ENCODE measurements at places on chromosomes 6 and 20.

DNA sequence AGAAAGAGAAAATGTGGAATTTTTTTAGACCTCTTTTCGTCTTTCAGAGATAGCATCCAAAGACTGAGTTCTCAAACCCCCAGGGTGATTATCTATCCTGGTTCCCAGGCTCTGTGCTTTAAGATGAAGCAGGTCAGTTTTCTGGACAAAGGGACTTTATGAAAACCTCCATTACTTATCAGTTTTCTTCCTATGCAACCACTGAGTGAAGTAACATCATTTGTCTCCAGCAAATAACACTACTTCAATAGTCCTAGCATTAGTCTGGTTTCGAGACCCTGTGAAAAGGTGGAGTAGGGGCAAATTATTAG, 18.3 kb upstream of the HLA-DRB1 start:
- no peak for DNase-seq

- DNase-seq = no peak
These were observed 276.0 kb downstream of the GJA1 start for GRCh38 chr6:121711472-121711871.

DNA sequence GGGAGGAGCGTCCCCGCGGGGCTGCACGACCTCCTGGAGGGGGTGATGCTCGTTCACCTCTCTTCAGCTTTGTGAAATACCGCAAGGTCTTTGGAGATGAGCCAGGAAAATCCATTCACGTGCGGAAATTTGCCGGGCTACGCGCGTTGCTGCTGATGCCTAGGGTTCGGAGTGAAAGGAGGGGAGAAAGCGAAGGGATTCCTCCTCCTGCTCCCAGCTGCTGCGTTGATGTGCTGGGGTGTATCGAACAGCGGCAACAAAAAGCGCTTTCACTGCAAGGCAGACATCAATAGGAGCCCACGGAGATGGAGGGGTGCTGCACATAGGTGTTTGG, 391 bp upstream of the B3GAT2 start:
- no peak for DNase-seq

GRCh38 chr20:55415567-55416142, 589.7 kb downstream of the CBLN4 start:
- no peak for DNase-seq

GRCh38 chr6:4397307-4397706, 261.9 kb upstream of the ECI2 start:
- no peak for DNase-seq

DNA sequence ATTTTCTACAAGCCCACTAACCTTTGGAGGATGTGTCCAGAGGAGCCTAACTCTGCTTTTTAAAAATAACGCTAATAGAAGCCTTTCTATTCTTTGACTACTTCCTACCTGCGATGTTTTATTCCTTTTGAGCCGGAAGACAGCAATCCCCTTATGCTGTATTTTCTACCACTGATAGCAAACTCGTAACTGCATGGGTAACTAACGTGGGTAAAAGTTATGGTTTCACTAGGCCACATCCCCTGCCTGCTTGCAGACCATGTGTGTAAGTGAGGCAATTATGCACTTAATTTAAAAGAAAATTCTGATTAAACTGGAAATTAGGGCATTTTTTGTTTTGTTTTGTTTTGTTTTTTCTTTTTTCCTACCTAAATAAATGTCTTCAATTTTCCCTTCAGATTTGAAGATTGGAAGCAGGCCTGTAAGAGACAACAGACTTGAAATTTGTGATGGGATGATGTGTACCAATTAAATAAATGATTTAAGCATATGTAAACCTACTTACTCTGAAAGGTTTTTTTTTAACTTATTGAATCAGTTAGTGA, 931 bp downstream of the UFL1 start:
- DNase-seq = no peak

GRCh38 chr6:132365281-132365907, 35.9 kb downstream of the MOXD1 start:
- DNase-seq = no peak

- DNase-seq = no peak
These were observed 24.5 kb downstream of the PYGB start for GRCh38 chr20:25272223-25273000.

- no peak for DNase-seq
These were observed 700.9 kb upstream of the SLC35B3 start for GRCh38 chr6:9136141-9136822.

DNA sequence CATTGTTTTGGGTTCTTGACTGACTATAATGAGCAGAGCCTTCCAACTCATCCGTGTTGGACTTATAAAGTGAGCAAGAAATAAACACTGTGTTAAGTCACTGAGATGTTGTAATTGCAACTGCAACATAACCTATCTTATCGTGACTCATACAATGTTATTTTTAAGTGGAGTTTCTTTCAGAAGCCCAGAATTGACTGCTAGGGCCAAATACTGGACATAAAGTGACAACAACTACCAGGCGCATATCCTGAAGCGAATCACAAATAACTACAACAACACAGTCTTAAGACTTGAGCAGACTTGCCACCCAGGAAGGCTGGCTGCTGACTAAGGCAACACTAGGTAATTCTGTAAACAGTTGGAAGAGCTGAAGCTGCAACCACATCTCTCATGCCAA, 326.6 kb downstream of the COL12A1 start:
- no peak for DNase-seq

DNA sequence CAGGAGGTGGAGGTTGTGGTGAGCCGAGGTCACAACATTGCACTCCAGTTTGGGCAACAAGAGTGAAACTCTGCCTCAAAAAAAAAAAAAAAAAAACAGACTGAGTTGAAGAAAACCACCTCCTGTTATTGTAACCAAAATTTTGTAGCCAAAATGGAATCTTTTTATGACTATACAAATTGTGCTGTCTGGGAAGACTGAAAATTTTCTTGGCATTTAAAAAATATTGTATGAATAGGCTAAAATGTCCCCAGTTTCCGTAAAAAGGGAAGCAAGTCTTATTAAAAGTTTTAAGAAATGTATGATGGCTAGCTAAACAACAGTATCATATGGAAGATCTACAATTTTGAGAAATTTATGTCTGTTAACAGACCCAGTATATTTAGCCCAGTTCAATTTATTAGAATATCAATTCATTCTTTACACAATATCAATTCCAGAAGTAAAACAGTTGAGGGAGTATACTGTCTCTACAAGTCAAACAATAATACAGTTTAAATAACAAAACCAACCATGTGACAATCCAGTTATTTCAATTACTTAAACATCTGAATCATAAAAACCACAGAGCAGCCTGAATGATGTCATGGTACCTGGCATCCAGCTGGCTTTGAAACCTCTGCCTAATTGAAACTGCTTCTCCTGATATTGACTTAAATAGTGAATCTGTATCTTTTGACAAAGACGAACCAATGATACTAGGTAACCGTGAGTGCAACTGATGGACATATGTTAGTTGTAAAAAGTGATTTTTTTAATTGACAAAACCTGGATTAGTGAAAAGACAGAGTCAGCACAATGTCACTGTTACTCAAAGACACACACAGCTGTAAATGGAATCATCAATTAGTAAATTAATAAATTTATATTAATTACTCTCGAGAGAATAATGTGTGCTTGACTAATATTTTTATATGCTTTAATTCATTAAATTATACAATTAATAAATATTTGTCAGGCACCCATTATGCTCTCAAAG, 166.6 kb upstream of the MARCKS start:
- no peak for DNase-seq

DNA sequence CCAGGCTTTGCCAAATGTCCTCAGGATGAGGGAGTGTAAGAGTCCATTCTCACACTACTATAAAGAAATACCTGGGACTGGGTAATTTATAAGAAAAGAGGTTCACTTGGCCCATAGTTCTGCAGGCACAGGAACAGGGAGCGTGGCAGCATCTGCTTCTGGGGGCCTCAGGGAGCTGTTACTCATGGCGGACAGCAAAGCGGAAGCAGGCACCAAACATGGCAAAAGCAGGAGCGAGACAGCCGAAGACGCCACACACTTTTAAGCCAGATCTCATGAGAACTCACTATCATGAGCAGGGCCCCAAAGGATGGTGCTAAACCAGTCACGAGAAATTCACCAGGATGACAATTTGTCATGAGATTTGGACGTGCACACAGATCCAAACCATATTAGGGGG, 22.8 kb downstream of the FAM50B start:
- no peak for DNase-seq

- no peak for DNase-seq
These were observed 9.0 kb downstream of the UQCC2 start for GRCh38 chr6:33702345-33702977.

DNA sequence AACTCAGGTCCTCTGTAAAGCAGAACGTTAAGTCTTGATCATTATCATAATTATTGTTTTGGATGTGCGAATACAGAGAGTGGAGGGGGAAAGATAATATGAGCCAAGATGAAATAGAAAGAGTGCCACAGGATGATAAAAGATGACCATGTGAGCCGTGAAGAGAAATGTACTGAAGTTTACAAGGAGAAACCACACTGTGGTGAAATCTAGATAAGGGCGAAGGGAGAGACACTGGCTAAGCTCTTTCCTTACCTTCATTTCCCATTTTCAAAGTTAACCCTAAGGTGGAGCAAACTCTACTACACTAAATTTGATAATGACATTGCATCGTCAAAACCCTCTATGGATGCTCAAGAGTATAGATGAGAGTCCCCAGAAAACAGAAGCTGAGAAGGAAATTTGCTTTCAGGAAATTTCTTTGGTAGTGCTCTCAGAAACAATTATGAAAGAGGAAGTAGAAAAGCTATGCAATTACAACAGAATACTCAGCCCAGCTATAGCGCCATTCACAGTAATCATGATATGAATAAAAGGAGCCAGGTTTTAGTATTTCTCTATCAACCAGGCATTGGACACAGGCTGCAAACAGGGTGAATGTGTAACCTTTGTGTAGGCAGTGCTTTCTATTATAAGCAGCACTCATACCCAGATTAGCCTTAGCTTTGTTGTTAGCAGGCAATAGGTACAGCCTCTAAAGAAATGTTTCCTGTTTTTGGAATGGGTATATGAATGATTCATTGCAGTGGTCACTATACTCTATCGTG, 1080.7 kb downstream of the GRIK2 start:
- no peak for DNase-seq

- no peak for DNase-seq
These were observed 34.3 kb upstream of the TCF21 start for GRCh38 chr6:133854364-133855275.

DNA sequence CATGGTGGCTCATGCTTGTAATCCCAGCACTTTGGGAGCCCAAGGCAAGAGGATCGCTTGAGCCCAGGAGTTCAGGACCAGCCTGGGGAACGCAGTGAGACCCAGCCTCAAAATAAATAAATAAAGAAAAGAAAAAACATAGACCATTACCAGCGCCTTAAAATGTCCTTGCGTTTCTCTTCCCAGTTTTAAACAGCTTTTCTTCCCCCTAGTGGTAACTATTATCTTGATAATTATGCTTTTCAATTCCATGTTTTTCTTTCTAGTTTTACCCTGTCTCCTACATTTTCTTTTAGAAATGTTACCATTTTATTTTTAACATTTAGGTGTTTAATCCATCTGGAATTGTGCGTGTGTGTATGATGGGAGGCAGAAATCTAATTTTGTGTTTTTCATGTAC, 24.4 kb downstream of the DNAH8 start:
- DNase-seq = no peak

DNA sequence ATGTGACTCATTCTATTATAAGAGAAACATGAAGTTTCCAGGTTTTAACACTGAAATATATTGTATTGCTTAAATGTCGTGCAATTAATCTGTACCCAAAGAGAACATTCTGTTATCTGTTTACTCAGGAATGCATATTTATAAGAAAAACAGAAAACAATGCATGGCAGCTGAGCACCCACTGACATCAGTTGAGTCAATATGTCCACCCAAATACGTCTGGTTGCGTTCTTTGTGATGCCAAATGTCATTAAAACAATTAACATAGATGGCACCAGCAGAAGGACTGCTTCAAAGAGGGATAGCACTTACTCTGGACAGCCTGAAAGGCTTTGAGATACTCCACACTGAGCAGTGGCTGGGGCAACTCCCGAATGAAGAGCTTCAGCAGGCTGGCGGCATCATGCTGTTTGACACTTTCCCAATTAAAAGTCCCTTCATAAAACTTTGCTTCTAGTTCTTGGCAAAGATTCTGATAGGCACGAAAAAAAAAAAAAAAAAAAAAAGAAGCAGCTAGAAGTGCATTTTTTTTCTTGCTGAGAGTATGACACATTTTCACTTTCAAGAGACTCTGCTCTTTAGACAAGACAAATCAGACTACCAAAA, 102.3 kb downstream of the ARHGAP18 start:
- DNase-seq = no peak

- no peak for DNase-seq
These were observed 24.6 kb downstream of the MLIP start for GRCh38 chr6:54135665-54136369.

- no peak for DNase-seq
These were observed 8.3 kb upstream of the MMP9 start for GRCh38 chr20:46000262-46000996.

- no peak for DNase-seq
These were observed 293.2 kb downstream of the BTBD9 start for GRCh38 chr6:38346291-38347079.

Measured in effector memory CD8-positive, alpha-beta T cell (primary cell).